Skin of body (tissue), 3 donors: ENCODE measurements at places on chromosomes 2 and 18. TPM values are rescaled to one million over a fixed set of nuclear protein-coding genes. Genes with fewer than 3 reads are reported as not detected.

DNA sequence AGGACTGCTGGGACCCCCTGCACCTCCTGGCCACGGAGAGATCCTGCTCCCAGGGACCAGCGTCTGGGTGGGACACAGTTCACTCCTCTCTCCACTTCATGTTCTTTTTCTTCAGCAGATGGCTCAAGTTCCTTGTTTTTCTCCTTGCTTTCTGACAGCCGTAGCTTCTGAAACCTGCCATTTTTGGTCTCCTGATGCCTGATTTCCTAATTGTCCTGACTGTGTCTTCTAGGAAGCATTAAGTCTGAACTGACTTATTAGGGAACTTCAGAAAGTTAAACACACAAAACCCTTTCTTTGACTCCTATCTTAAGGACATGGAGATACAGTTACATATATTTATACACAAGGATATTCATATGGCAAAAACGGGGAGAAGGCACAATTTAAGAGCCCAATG, 22.7 kb downstream of the CNNM4 start:
- DNase-seq, result no peak

POLR1A gene
- 11.3 TPM for total RNA-seq

REEP1 gene
- total RNA-seq, result 3.9 TPM

ERBB4 gene
- 2.1 TPM for total RNA-seq

DNA sequence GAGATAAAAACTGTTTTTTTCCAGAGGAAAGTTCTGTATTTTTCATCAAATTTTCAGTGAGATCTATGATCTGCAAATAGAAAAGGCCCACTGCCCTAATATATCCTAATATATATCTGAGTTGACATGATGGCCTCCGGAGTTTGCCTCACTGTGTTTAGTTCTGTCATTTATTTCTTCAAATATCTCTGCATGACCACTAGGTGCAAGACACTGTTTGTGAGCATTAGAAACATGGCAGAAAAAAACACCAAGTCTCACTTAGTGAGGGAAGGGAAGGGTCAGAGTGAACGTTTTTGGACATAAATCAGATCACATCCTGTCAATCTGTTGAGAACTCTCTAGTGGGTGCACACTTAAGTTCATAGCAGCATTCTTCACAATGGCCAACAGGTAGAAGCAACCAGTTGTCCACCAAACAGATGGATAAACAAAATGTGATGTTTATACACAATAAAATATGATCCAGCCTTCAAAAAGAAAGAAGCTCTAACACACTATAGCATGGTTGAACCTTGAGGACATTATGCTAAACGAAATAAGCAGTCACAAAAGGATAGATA, 53.4 kb downstream of the SPIRE1 start:
- DNase-seq, result no peak

GALNT3 gene
- total RNA-seq, result 20.3 TPM

DNA sequence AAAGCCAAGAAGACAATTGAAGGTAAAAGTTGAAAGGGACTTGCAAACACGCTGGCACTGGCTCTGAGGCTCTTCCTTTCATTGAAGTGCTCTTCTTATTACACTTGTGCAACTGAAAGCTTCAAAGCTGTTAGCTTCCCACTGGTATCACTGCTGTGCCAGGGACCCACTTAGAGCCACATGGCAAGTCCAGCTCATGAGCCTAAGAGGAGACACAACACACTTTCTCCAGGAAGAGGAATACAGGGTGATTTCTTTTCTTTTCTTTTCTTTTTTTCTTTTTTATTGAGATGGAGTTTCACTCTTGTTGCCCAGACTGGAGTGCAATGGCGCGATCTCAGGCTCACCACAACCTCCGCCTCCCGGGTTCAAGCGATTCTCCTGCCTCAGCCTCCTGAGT, 218.2 kb downstream of the ATAD2B start:
- no peak for DNase-seq

DNA sequence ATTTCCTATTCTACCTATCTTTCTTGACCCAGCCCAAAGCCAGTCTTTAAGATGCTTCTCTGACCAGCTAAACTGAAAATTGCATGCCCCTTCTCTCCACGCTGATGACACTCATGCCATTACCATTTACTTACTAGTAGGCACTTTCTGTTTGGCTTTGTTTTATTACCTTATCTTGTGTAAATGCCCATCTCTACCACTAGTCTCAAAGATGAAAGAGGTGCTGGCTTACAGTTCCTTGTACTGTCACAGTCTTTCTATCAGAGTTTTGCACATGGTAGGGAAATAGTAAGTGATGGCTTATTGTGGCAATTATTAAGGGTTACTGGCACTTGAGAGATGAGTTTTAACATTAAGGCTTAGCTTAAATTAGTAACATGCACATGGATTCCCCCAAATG, 352.1 kb downstream of the RBM43 start:
- DNase-seq, result no peak

DNA sequence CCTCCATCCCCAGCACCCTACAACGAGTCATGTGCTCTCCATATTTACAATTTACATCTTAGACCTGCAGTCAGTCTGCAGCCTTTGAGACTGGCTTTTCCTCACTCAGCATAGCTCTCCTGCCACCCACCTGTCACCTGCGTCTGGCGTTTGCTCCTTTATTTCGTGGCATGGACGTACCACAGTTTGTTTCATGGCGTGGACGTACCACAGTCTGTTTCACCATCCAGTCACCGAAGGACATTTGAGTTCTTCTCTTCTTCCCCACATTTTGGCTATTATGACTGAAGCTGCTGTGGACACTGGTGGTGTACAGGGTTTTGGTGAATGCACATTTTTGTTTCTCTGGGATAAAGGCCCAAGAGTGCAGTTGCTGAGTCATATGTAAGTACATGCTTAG, 141.8 kb upstream of the CTDP1 start:
- DNase-seq, result no peak

- DNase-seq, result no peak
Measured at GRCh38 chr2:27897717-27898116, 7.2 kb downstream of the BABAM2 start.

GRCh38 chr2:78465707-78466106, 559.8 kb upstream of the REG3G start:
- no peak for DNase-seq
